ENCODE measurements at places on chromosomes 4 and X. TPM values are rescaled to one million over a fixed set of nuclear protein-coding genes. Genes with fewer than 3 reads are reported as not detected.

- no peak for DNase-seq
Observed at GRCh38 chr4:71123951-71124350, 130.5 kb downstream of the DCK start.

- no peak for DNase-seq
Observed at GRCh38 chrX:153573984-153574383, 25.0 kb downstream of the CCNQ start.

DNA sequence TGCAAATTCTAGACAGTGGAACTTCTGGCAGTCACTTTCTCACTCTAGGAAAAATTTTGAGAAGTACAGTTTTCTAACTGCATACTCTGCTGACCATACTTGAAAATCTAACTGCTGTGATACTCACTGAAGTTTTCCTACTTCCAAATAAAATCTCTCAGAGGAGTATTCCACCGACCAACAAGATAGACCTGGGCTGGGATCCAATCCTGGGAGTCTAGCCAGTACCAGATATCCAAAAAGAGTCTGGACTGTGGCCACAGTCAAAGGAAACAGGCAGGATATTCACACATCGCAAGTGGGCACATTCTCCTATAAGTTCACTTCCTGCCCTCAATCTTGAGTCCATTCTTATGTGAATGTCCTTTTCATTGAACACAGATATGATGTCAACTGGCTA lies 1138.7 kb upstream of the PCDH7 start:
- DNase-seq = no peak

DNA sequence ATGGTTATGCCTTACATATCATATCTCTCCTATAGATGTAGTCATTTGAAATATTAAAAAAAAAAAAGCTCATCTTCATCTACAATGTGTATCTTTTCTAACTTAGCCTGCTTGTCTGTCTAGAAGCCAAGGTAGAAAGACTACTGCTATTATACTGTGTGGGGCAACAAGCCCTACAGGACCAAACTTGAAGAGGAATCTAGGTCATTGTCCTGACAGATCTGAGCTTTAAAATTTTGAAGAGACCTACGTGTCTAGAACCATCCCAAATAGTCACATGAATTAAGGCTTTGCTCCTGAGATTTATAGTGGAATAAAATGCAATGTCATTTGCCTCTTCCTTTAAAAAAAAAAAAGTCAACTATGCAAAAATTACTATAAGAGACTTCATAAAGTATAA lies 95.8 kb downstream of the PALLD start:
- no peak for DNase-seq

GRCh38 chr4:136841526-136841925 lies 690.8 kb downstream of the PCDH18 start:
- no peak for DNase-seq

DNA sequence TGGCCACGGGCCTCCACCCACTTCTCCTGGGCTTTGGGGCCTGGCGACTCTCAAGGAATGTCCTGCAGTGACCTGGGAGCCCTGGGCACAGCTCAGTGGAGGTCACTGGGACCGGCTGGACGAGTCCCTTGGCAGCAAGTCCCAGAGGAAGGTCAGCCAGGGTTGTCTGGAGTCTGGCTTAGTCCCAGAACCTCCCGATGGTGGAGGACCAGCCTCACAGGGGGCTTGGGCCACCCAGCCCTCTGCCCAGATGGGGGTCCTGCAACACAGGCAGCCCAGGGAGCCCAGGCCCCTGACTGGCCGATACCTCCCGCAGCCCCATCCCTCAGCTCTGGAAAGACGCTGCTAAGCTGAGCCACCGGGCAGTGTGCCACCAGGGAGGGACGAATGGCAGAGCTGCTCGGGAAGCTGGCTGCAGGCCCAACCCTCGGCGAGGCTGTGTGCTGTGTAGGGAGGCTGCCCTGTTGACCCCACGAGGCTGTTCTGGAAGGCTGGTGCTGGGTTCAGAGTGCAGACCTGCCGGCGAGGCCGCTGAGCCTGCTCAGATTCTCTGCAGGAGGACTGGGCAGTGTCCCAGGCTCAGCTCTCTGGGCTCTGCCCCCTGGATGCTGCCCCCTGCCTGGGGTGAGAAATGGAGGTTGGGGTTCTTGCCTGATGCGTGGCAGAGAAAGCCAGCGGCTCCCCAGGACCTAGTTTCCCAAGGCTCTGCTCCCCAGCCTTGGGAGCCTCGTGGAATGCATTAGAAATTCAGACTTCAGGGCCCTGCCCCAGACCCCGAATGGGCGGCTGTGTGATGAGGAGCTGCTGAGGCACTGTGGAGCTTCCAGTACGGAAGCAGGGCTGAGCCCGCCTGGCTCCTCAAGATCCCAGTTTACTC lies 61.7 kb downstream of the ADRA2C start:
- DNase-seq = peak; percentile 88

DNA sequence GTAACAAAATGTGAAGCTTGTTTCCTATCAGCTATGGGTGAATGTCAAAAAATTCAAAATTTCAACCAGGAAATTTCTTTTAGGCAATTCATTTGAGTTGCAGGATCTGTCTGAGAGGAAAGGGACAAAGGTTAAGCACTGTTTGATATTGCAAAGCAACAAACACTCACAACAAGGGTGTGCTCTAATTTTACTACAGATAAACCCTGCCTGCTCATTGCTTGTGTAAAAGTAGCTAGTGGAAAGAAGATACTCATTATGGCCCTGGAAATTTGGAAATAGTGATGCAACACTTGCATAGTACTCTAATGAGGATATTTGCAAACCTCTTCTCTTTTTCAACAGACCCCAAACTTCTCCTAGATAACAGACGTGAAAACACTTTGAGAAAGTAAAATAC lies 27.1 kb downstream of the FAM47E start:
- no peak for DNase-seq

DNA sequence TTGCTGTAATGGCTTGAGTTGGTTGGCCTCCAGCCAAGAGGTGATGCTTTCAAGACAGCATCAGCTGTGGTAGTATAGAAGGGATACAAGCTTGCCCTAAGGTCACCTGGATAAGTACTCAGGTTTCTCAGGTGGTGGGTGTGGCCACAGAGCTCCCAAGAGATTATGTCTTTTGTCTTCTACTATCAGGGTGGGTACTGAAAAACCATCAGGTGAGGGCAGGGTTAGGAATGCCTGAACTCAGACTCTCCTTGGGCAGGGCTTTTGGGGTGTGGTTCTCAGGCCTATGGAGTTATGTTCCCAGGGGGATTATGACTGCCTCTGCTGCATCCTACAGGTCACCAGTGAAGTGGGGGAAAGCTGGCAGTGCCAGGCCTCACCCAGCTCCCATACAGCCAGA lies 654.6 kb upstream of the GALNT7 start:
- no peak for DNase-seq

GRCh38 chr4:83581411-83582288 lies 45.7 kb downstream of the GPAT3 start:
- DNase-seq = no peak

DNA sequence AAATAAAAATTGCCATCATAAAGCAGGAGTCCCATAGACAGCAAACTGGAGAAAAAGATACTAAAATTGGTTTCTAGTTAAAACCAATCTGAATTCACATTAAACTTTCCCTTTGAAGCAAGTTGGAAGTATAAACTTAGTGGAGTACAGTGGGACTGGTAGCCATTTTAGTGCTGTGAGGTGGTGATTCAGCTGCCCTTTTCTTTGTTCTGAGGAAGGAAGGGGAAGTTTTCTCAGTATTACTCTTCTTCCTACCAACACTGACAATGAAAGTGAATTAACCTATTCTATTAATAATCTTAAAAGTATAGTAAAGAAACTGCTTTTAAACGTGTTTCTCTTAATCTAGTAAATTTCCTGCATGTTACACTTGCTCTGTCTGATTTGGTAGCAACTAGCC lies 36.7 kb downstream of the SLC9A6 start:
- no peak for DNase-seq

- DNase-seq = no peak
Observed at GRCh38 chrX:49117581-49117980, 6.0 kb downstream of the GPKOW start.

DNA sequence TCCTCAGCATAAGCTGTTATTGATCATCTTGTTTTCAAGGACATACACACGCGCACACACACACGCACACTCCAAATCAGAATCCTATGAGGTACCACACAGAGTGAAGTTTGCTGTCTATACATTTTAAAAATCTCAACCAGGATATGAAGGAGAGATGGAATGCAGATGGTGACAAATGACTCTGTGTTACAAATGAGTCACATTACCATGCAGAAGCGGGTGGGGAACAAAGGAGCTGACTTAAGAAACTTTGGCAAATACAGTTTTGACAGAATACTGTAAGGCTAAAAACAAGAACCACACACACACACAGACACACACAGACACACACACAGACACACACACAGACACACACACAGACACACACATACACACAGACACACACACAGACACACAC lies 81.7 kb downstream of the RELL1 start:
- DNase-seq = no peak

DNA sequence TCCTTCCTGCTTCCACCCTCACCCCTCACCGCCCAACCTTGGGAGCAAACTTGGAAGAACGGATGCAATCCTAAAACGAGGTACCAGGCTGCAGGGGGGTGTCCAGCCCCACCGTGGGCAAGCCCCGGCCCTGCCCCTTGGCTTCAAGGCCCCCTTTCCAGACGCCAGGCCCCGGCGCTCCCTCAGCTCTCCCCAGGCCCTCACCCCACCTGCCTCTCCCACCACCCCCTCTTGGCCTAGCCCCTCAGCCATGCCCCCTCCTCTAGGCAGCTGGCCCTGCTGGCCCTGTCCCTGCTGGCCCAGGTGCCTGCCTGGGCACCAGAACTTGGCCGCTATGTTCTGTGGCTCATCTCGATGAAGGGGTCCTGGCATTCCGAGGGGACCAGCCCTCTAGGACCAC lies 33.8 kb downstream of the LRPAP1 start:
- DNase-seq = no peak

- no peak for DNase-seq
Observed at GRCh38 chrX:42946544-42947194, 168.7 kb upstream of the PPP1R2C start.

GRCh38 chrX:48071064-48071985 lies at the start of gene ZNF630:
ZNF630 (minus strand) TSS chrX:48071640; CDS start chrX:48066886, 4,754 bp downstream.
- DNase-seq = peak; percentile 88

GRCh38 chr4:170772429-170772828 lies 682.7 kb upstream of the AADAT start:
- no peak for DNase-seq

DNA sequence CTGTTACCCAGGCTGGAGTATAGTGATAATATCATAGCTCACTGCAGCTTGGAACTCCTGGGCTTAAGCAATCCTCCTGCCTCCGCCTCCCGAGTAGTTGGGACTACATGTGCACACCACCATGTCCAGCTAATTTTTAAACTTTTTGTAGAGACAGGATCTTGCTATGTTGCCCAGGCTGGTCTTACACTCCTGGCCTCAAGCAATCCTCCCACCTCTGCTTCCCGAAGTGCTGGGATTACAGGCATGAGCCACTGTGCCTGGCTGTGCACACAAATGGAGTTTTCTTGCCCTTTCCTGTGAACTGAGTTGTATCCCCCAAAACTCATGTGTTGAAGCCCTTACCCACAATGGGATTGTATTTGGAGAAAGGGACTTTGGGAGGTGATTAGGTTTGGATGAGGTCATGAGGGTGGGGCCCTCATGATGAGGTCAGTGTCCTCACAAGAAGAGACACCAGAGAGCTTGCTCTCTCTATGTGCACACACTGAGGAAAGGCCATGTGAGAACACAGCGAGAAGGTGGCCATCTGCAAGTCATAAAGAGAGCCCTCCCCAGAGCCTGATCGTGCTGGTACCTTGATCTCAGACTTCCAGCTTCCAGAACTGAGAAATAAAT lies 40.1 kb downstream of the DDX3X start:
- no peak for DNase-seq

GRCh38 chr4:43360296-43360695 lies 467.8 kb downstream of the GRXCR1 start:
- no peak for DNase-seq

DNA sequence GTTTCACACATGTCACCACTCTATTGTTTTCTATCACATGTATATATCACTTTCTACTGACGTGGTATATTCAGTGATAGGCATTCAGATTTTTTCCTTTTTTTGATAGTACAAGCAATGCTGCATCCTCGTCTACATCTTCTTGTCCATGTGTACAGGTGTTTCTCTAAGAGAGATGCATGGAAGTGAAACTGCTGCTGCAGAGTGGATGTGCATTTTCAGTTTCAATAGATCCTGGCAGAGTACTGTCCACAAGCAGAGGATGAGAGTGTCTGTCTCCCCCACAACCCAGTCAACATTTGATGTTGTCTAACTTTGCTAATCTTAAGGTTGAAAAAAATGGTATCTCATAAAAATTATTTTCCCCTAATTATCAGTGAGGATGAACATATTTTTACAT lies 194.0 kb upstream of the CASK start:
- DNase-seq = no peak

GRCh38 chrX:107290019-107290418 lies 83.6 kb downstream of the DNAAF6 start:
- DNase-seq = no peak

DNA sequence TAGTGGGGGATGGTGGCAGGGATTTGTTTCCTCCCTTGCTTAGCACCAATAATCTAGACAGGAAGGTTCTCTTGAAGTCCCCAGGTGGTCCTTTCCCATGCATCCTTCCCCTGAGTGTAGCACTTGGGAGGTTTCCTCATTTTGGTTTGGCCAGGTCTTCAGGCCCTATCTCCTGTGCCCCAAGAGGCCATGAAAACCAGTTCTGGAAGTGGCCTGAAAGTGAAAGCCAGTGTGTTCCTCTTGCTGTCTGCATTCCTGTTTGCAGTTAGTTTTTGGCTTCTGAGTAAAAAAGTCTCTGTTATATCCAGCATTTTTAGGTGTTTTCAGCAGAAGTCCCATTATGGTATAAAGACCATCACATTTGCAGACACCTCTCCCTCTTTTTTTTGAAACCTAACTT lies 59.5 kb downstream of the MTM1 start:
- no peak for DNase-seq

- peak; percentile 92 for DNase-seq
Observed at GRCh38 chr4:51843309-51844152, 578 bp downstream of the DCUN1D4 start.

GRCh38 chr4:183118585-183118984 lies 19.5 kb downstream of the WWC2 start:
- DNase-seq = no peak

Gene XAGE1A
- total RNA-seq = not detected

Gene UNC5C
- 11.2 TPM for total RNA-seq

Gene HS3ST1
- total RNA-seq = 4.2 TPM

Gene SLC7A11
- total RNA-seq = 1.5 TPM

Gene DDIT4L
- total RNA-seq = 7.0 TPM

Gene VEGFC
- 25.3 TPM for total RNA-seq

Gene NPY2R
- 0.13 TPM for total RNA-seq

Gene IL2
- total RNA-seq = not detected

Gene ADH1A
- 3.5 TPM for total RNA-seq

Gene SNCA
- total RNA-seq = 12.6 TPM

Gene KIF4A
- 0.36 TPM for total RNA-seq

Gene MAGEA6
- total RNA-seq = not detected

Gene NDST4
- total RNA-seq = not detected

Gene MAP3K15
- 0.16 TPM for total RNA-seq

Gene PITX2
- total RNA-seq = 1.0 TPM

Gene SAGE1
- total RNA-seq = not detected

Gene ODAM
- not detected for total RNA-seq

Gene ARAP2
- total RNA-seq = 22.7 TPM

Gene SOD3
- 356 TPM for total RNA-seq
